ENCODE measurements at places on chromosomes 12 and 14. TPM values are rescaled to one million over a fixed set of nuclear protein-coding genes. Genes with fewer than 3 reads are reported as not detected.

HHIPL1 gene
- 9.4 TPM for total RNA-seq

GPHB5 gene
- not detected for total RNA-seq

MGAT4C gene
- total RNA-seq = 77.3 TPM

TESPA1 gene
- total RNA-seq = not detected

BLTP3B gene
- total RNA-seq = 109 TPM

SLIRP gene
- total RNA-seq = 53.8 TPM

SERPINA9 gene
- total RNA-seq = not detected

TAMALIN gene
- 3.4 TPM for total RNA-seq

FGF6 gene
- total RNA-seq = not detected

CAPS2 gene
- total RNA-seq = 14.7 TPM

AKAP5 gene
- total RNA-seq = 19.1 TPM

RBM19 gene
- total RNA-seq = 39.8 TPM

PLEKHD1 gene
- 0.31 TPM for total RNA-seq

ST8SIA1 gene
- total RNA-seq = 44.1 TPM

ERC1 gene
- 142 TPM for total RNA-seq

ANO2 gene
- 4.4 TPM for total RNA-seq

AICDA gene
- not detected for total RNA-seq

STYK1 gene
- 4.7 TPM for total RNA-seq

PAWR gene
- 28.2 TPM for total RNA-seq

SMARCD1 gene
- total RNA-seq = 105 TPM

POTEM gene
- not detected for total RNA-seq

PRB3 gene
- total RNA-seq = not detected

CD27 gene
- total RNA-seq = 0.63 TPM

KLRC4 gene
- not detected for total RNA-seq

CCDC196 gene
- not detected for total RNA-seq

KLHL33 gene
- under 0.01 TPM for total RNA-seq

USP44 gene
- total RNA-seq = 2.2 TPM

FOXA1 gene
- total RNA-seq = not detected

P2RX7 gene
- total RNA-seq = 3.4 TPM

DIO2 gene
- total RNA-seq = 24.4 TPM

CPM gene
- total RNA-seq = 0.94 TPM

KMT2D gene
- 57.6 TPM for total RNA-seq

NCOR2 gene
- total RNA-seq = 39.1 TPM

RNF212B gene
- total RNA-seq = not detected

RNASE7 gene
- not detected for total RNA-seq

SOAT2 gene
- total RNA-seq = not detected

PSMB11 gene
- not detected for total RNA-seq

PLEKHA5 gene
- total RNA-seq = 141 TPM

TAS2R7 gene
- 0.94 TPM for total RNA-seq

TBPL2 gene
- total RNA-seq = not detected

CACNA1C gene
- 54.8 TPM for total RNA-seq

CLEC12A gene
- total RNA-seq = not detected

HOXC6 gene
- not detected for total RNA-seq

TCL1B gene
- total RNA-seq = not detected

CGRRF1 gene
- total RNA-seq = 13.1 TPM

CCDC38 gene
- total RNA-seq = not detected

SOX5 gene
- total RNA-seq = 394 TPM

PEX5 gene
- total RNA-seq = 62.9 TPM

GLT1D1 gene
- total RNA-seq = 8.1 TPM

AMN1 gene
- total RNA-seq = 78.3 TPM

TEX52 gene
- total RNA-seq = not detected

MYF6 gene
- total RNA-seq = not detected

OTOGL gene
- total RNA-seq = 0.31 TPM
